ENCODE measurements at places on chromosomes 1 and 21.

GRCh38 chr21:15776818-15777217 lies 47.0 kb downstream of the USP25 start:
- no peak for DNase-seq

- no peak for DNase-seq
Measured at GRCh38 chr1:54273092-54273794, 73.3 kb downstream of the MRPL37 start.

DNA sequence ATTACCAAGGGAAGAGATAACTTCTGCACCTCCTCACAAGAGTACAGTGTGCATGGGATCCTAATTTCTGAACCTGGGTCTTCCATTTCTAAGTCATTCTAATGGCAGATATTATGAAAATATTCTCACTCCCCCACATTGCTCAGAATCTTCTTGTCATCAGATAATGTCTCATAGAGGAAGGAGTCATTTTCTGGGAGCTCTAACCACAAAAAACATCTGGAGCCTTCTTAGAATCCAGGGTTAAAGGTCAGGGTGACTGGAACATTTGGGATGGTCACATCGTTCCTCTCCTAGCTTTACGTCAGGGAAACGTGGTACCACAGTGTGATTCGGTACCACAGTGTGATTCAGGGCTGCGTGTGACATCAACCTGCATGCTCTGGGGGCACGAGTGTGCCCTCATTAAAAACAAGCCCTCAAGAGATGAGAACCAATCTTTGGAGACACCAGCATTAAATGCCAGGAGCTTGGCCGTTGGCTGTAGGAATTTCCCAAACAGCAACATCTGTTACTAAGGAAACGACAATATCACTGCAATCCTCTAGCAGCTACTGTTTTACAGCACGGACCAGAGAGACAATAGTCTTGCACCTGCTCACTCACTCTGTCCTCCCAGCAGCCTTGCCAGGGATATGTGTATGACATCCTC lies 179.1 kb downstream of the PSMG1 start:
- no peak for DNase-seq

DNA sequence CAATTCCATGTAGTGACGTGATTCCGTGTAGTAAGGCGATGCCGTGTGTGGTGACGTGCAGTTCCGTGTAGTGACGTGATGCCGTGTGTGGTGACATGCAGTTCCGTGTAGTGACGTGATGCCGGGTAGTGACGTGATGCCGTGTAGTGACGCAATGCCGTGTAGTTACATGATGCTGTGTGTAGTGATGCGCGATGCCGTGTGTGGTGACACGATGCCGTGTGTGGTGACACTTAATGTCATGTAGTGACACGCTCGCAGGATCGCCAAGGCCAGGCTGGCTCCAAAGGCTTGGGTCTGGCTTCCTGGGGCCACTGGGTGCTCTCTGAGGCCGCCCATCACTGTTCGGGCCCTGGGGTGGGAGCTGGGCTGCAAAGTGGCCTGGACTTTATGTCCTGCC lies 14.2 kb downstream of the COL18A1 start:
- no peak for DNase-seq

DNA sequence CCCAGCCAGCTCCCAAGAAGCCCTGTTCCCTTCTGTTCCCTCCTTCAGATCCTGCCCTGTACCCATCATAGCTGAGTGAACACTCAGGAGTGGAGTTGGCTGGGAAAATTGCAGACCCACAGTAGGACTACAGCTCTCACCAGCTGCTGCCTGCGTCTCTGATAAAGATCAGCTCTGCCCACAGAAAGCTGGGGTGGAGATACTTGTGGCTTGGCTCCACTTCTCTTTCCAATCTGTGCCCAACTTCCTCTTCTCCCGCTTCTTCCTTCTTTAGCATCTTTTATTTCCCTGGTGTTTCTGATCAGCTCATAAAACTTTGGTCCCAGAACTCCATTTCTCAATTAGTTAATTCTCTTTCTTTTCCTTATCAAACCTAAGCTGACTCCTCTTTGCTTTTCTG lies 5.5 kb upstream of the CD1A start:
- DNase-seq, result no peak

GRCh38 chr1:162279136-162279498 lies 97.5 kb downstream of the SPATA46 start:
- DNase-seq, result no peak

DNA sequence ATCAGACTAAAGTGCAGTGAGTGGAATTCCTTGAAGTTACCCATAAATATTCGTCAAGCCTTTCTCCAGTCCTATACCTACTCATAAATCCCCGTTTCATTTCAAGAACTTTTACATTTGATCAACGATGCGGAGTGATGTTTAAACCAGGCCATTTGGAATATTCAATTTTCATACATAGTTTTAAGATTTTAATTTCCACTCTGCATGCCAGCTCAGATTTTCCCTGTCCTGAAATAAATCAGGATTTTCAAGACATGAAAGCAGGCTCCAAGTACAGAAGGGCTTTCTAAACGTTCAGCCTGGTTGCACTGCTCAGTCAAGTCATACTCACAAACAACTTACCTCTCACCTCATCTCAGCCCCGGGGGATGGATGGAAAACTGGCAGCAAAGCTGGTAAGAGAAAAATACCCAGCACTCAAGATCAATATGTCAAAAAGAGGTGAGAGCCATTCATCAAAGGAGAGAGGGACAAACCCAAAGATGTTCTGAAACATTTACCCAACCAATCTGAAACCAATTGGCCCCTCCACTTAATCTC lies 418.5 kb downstream of the PLPP3 start:
- no peak for DNase-seq

All from central memory CD4-positive, alpha-beta T cell (primary cell).